ENCODE measurements at places on chromosomes 16 and 17. TPM values are rescaled to one million over a fixed set of nuclear protein-coding genes. Genes with fewer than 3 reads are reported as not detected.

DNA sequence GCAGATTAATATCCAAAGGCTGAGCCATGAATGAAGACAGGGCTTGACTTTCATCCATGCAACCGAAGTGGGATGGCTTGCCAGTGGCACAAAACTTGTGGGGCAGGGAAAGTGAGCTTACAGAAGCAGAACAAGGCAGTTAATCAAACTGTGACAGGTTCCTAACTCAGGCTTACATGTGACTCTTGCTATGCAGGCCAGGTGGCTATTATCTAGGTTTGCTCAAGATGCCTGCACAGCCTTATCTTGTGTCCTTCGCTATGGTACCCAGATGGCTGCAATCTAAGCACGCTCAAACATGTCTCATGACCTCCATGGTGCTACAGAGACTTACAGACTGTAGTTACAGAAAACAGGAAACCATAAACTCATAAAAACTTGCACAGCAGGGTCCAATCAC is 8.6 kb upstream of the DNAH9 start:
- DNase-seq = no peak

GRCh38 chr17:52824542-52824941 is 666.0 kb upstream of the CA10 start:
- peak; percentile 74 for DNase-seq

DNA sequence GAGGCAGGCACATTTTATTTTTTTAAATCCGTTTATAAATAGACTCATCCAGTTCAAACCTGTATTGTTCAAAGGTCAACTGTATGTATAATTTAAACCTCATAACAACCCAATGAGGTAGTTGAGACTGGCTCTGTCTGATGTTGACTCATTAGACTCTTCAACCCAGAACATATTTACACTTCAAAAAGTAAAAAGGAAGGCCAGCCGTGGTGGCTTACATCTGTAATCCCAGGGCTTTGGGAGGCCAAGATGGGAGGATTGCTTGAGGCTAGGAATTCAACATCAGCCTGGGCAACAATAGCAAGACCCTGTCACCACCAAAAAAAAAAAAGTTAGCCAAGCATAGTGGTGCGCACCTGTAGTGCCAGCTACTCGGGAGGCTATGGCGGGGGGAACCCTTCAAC is 32.5 kb upstream of the DHRS7B start:
- peak; percentile 21 for DNase-seq

Gene SHPK
- total RNA-seq = 19.1 TPM

DNA sequence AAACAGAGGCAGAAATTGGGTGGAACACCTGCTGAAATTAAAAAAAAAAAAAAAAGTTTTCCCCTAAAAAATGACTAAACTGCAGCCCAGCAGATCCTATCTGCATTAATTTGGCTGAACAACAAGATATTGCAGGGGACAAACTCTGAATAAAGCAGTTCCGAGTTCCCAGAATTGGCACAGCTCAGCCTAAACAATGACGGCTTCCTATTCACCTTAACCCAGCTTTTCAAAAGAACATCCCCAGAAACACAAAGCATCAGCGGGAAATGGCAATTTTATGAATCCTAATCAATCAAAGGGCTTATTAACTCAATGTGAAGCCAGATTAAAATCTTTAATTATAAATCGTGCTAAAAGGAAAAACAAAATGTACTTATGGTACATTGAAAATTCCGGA is 497.8 kb upstream of the ZFHX3 start:
- DNase-seq = no peak

GRCh38 chr16:12719972-12720371 is 83.7 kb downstream of the CPPED1 start:
- DNase-seq = no peak

Gene GEMIN4
- total RNA-seq = 15.2 TPM

DNA sequence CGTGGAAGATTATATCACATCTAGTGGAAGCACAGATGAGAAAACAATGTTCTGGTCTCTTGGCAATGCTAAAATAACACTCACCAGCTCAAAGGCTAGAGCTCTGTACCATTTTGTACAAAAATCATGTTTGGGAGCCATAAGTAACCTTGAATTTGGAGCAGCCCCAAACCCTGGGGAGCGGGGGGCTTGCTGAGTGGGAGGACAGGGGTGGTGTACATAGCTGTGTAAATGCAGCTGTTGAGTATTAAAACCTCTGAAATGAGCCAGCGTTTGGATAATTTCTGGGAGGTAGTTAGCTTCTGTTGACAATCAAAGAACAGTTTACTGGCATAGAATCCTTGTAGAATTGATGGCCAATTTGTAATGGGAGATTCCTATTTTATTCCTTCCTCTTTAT is 4.3 kb downstream of the MYH8 start:
- DNase-seq = no peak

Gene OTOP3
- 2.4 TPM for total RNA-seq

- no peak for DNase-seq
Observed at GRCh38 chr17:41060052-41060604, at the start of gene KRTAP2-3. Gene KRTAP2-3, minus strand, starts transcription at chr17:41060114. Its CDS starts 64 bp downstream, at chr17:41060050.

Gene TIGD7
- total RNA-seq = 2.1 TPM

DNA sequence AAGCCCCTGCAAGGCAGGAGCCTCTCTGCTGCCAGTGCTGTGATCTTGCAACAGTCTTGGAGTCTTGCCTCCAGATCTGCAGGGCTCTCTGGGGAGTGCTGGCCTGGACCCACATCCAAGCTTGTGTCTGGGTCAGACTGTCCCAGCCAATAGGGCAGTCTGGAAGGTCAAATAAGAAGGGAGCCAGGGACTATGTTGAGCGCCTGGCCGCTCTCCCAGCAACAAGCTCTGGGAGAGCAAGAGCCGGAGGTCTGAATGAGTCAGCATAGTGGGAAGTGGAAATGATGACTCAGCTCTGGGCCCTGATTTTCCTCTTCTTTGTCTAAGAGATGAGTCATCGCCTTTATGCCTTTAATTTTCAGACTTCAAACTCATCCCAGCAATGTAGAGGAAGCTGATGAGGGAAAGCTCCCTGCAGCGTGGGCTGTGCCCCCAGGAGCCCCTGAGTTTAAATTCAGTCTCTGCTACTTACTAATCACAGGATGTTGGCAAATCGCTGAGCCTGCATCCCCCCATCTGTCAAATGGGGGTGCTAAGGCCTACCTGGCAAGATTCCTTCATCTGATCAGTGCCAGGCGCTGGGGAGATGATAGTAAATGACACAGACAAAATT is 43.6 kb upstream of the HAPSTR1 start:
- peak; percentile 51 for DNase-seq

DNA sequence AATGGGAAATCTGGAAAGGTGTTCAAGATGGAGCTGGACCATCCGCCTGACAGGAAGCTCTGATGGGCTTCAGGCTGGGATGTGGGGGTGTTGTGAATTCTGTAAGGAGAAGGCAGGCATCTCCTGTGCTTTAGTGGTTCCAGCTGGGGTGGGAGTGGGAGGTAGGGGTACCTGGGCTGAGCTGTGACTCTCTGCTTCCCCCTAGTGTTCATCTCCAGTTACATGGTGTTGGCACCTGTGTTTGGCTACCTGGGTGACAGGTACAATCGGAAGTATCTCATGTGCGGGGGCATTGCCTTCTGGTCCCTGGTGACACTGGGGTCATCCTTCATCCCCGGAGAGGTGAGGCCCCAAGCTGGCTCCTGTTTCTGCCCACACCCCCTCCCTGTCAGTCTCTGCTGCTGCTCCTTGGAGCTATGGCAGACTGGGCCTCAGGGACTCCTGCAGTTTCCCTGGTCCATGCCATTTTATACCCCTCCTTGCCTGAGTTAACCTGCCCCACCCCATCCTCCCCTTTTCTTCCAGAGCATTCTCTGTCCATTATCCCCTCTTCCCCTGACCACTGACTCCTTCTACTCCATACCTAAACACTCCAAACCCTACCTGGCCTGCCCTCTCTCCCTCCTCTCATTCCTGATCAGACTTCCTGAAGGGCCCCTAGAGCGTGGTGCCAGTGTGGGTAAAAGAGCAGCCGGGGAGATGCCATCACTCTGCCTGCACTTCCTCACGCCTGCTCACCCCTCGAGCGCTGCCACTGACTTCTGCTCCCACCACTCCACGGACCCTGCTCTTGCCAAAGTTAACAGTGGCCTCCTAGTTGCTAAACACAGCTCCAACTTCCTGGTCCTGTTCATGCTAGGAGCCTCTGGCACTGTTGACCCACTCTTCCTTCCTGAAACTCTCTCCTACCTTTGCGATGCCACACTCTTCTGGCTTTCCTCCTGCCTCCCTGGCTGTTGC is 3.4 kb downstream of the SPNS1 start:
- no peak for DNase-seq

GRCh38 chr16:50736448-50736847 is 5.4 kb upstream of the CYLD start:
- no peak for DNase-seq

Gene JUP
- total RNA-seq = 343 TPM

- no peak for DNase-seq
Observed at GRCh38 chr17:70169709-70170597, 621 bp downstream of the KCNJ2 start.

DNA sequence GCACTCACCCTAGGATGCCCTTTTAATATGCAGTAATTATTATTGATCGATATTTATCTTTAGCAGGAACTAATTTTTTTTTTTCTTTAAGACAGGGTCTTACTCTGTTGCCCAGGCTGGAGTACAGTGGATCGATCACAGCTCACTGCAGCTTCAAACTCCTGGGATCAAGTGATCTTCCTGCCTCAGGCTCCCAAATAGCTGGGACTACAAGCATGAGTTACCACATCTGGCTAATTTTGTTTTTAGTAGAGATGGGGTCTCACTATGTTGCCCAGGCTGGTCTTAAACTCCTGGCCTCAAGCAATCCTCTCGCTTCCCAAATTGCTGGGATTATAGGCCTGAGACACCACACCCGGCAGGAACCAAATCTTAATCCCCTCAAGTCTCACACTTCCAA is 29.3 kb downstream of the KIAA0753 start:
- DNase-seq = no peak

Gene LRRC37A2
- 12.0 TPM for total RNA-seq

Gene SLC2A4
- total RNA-seq = 1.4 TPM

DNA sequence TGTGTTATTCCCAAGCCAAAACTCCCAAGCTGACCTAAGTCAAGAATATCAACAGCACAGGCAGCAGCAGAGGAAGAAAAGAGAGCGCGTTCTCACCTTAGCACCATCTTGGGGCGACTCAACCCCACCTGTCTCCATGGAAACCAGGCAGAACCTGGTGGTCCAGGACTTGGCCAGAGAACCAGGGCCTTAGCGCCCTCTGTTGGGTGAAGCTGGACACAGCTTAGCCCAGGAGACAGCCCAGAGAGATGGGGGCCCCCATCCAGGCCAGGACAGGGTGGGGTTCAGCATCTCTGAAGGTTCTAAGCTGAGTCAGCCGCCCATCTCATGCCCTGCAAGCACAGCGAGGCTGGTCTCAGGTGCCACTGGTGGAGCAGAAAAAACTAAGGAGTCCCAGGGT is 60.1 kb upstream of the TMEM132E start:
- no peak for DNase-seq

- no peak for DNase-seq
Observed at GRCh38 chr16:575354-576196, 5.8 kb downstream of the PIGQ start.

Gene KCTD11
- 10.1 TPM for total RNA-seq

Gene WRAP53
- total RNA-seq = 6.4 TPM

DNA sequence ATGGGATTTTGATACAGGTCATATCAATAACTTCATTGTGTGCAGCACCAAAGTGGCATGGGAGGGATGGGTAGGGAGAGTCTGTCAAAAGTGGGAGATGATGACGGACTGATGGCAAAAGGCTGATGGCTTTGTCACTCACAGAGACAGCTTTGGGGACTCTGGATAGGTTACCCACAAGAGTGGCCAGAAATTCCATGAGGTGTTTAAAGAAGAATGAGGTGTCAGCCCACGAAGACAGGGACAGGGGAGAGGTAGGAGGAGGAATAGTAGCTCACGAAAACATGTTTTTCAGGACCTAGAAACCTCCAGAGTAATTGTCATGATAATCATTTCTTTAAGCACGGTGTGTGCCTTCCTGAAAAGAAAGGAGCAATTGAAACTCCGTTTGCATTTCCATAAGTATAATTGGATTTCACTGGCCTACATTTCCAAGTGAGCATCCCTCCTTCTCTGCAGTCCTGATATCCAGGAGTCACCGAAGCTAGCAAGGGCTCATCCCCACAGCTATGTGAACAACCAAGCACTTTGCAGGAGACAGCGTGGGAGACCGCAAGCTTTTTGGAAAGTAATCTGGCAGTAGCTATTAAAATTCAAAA is 60.0 kb downstream of the HSD17B2 start:
- DNase-seq = no peak

Gene TELO2
- total RNA-seq = 26.6 TPM

DNA sequence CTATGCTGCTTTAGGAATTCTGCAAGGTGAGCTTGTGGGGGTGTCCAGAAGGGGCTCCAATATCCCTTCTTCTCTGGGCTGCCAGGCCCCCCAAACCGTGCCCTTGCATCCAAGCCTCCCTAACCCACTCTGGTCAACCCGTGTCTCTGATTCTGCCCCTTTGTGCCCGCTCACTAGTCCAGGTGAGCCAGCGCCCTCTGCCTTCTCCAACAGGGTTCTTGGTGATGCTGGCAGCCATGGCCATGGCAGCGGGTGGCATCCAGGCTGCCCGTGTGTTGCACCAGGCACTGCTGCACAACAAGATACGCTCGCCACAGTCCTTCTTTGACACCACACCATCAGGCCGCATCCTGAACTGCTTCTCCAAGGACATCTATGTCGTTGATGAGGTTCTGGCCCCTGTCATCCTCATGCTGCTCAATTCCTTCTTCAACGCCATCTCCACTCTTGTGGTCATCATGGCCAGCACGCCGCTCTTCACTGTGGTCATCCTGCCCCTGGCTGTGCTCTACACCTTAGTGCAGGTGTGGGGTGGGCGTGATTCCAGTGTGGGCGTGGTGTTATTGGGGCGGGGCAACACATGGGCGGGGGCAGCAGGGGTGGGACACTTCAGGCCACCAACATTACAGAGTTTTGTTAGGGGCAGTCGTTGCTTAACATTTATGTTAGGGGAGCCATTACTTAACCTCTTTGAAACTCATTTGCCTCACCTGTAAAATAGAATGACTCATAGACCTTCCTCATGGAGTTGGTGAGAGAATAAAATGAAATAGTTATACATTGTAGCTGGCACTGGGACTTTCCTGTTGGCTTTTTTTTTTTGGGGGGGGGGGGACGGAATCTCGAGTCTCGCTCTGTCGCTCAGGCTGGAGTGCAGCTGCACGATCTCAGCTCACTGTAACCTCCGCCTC is 31.4 kb downstream of the ANKRD40 start:
- peak; percentile 55 for DNase-seq

DNA sequence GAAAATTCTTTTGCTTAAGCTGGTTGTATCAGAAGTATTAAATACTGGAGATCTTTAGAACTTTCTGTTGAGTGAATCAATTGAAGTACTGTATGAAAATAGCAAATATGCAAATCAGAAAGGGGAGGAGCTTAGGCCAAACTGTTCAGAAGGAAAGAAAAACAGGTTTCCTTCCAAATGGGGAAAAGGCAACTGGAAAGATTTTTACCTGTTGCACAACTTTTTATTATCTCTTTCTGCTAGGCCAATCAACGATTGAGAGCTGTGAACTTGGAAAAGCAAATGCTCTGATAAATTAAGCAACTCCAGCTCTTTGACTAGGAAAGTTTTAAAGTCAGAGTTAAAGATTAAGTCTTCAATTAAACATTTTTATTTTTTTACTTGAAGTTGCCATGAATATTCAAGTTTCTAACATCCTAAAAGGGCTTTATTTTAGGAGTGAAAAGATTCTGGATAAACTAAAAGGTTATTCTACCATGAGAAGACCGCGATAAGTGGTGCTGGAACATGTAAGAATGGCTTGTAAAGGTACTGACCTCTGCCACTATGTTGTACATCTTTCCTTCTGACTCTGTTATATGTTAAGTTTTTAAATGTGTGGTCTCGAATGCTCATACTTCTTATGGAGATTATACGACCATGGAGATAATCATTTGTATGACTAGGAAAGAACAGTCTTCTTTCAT is 16.5 kb downstream of the DCUN1D3 start:
- DNase-seq = no peak

- no peak for DNase-seq
Observed at GRCh38 chr16:27704252-27704651, 154.3 kb downstream of the KATNIP start.

Gene MYH2
- not detected for total RNA-seq
